ENCODE measurements at places on chromosomes 3 and 15. TPM values are rescaled to one million over a fixed set of nuclear protein-coding genes. Genes with fewer than 3 reads are reported as not detected.

CCRL2 gene
- total RNA-seq = not detected

LRRC58 gene
- total RNA-seq = 11.4 TPM

SLITRK3 gene
- total RNA-seq = not detected

- no peak for DNase-seq
Observed at GRCh38 chr3:161822291-161822690, 325.7 kb downstream of the OTOL1 start.

- DNase-seq = peak; percentile 39
Observed at GRCh38 chr3:171257251-171258203, 202.7 kb downstream of the TNIK start.

GRCh38 chr3:104906001-104906639, 460.6 kb upstream of the ALCAM start:
- DNase-seq = no peak

DNA sequence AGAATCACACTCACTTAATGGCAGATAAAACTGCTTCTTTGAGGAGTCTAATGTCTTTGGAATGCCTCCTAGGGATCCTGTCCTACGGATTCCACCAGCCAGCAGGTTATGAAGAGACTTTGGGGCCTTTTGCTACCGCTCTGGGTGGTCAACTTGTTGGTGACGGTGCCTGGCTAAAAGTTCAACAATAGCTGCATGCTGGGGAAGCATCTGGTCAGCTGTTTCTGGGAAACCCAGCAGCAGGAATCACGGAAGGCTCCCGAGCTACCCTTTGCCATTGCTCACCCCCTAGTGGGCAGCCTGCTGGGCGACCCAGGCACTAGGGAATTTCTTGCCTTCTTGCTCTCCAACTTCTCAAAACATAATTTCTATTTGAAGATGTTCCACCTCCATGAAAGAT, 263.3 kb downstream of the NEK10 start:
- DNase-seq = no peak

GRCh38 chr3:157793745-157794144, 290.5 kb upstream of the VEPH1 start:
- no peak for DNase-seq

- DNase-seq = no peak
Observed at GRCh38 chr3:4589475-4590097, 96.4 kb downstream of the ITPR1 start.

- no peak for DNase-seq
Observed at GRCh38 chr3:150902988-150903387, 2.3 kb downstream of the MINDY4B start.

Data from Caki2 (cell line).